ENCODE measurements at places on chromosomes 4 and X. TPM values are rescaled to one million over a fixed set of nuclear protein-coding genes. Genes with fewer than 3 reads are reported as not detected.

Gene PRKX
- total RNA-seq = 23.5 TPM

Gene RASL11B
- 1.9 TPM for total RNA-seq

Gene PAK3
- total RNA-seq = 46.4 TPM

Gene SSX2B
- total RNA-seq = 1.0 TPM

Gene SHOX
- 0.14 TPM for total RNA-seq

Gene NALF2
- 6.5 TPM for total RNA-seq

Gene ARHGAP10
- total RNA-seq = 1.2 TPM

Gene HSPA4L
- total RNA-seq = 21.1 TPM

Gene ABCE1
- 72.0 TPM for total RNA-seq

Gene ANKRD17
- total RNA-seq = 63.4 TPM

Gene FAM133A
- 2.3 TPM for total RNA-seq

Gene GC
- total RNA-seq = not detected

Gene RHOH
- total RNA-seq = 0.10 TPM

Gene TCP11X2
- not detected for total RNA-seq

Gene GPRASP3
- 9.1 TPM for total RNA-seq

Gene ARMCX1
- 32.1 TPM for total RNA-seq

Gene AFAP1
- total RNA-seq = 41.6 TPM

Gene AMBN
- 0.28 TPM for total RNA-seq

Gene TNIP3
- 0.78 TPM for total RNA-seq

Gene MTHFD2L
- 27.0 TPM for total RNA-seq

Gene GLRA2
- total RNA-seq = not detected

Gene CCDC120
- total RNA-seq = 3.6 TPM

Gene CPLX1
- total RNA-seq = 7.9 TPM

Gene NXF2
- not detected for total RNA-seq

Gene MRPL1
- total RNA-seq = 46.5 TPM

Gene ADD1
- total RNA-seq = 182 TPM

Gene PRR32
- total RNA-seq = not detected

Gene GRID2
- total RNA-seq = 1.9 TPM

Gene BMP15
- total RNA-seq = not detected

All from motor neuron (in vitro differentiated cells).